ENCODE measurements at places on chromosomes 1 and 21.

DNA sequence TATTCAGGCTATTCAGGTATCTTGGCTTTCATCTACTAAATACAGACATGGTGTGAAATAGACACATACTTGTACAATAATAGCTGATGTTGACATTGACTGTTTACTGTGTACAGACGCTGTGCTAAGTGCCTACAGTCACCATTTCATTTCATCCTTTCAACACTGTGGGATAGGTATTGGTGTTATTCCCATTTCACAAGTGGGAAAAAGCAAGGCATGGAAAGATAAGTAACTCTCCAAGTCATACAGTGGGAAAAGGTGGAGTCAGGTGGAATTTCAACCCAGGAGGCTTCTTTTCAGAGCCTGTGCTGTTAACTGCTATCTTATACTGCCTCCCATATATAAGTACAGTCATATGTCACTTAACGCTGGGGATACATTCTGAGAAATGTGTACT is 49.6 kb upstream of the ATP1A1 start:
- no peak for DNase-seq

DNA sequence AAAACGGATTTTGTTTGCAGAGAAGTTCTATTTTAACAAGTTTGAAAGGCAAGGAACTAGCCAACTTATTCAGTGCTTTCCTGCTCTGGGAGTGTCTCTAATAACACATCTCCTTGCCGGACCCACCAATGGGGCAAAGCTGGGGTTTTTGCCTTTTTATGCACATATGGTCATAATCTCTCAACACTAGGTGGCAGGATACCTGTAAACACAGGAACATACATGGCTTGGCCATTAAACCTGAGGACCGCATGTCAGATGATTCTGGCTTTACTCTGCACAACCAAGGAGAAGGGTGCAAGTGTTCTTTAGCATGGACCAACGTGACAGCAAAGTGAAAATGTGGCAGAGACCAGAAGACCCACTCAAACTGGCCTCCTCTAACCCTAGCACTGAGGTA is 4.9 kb downstream of the TMEM9 start:
- DNase-seq: peak; percentile 29

- peak; percentile 77 for DNase-seq
Measured at GRCh38 chr1:218209351-218209861, 75.7 kb upstream of the RRP15 start.

DNA sequence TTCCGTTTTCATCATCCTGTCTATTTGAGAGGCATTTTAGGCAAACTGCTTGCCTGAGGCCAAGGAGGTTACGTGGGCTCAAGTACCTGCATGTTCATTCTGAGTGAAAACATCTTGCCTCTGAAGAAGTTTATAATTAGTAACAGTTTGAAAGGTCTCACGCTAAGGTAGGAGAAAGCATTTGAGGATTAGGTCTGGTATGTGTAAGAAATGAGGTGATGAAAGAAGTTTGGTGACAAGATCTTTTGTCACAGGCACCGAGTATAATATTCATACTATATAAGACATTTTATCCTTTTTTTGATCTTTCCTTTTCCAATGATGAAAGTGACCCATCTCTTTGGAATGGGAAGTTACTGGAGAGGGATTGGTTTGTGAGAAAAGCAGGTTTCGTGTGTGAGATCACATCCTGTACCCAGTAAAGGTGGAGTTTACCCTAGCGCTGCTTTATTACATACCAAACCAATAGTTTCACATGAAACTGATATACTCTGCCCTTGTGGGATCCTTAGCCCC is 98.7 kb upstream of the PDC start:
- DNase-seq: peak; percentile 68

GRCh38 chr1:86183810-86184209 is 27.2 kb upstream of the COL24A1 start:
- DNase-seq: no peak

DNA sequence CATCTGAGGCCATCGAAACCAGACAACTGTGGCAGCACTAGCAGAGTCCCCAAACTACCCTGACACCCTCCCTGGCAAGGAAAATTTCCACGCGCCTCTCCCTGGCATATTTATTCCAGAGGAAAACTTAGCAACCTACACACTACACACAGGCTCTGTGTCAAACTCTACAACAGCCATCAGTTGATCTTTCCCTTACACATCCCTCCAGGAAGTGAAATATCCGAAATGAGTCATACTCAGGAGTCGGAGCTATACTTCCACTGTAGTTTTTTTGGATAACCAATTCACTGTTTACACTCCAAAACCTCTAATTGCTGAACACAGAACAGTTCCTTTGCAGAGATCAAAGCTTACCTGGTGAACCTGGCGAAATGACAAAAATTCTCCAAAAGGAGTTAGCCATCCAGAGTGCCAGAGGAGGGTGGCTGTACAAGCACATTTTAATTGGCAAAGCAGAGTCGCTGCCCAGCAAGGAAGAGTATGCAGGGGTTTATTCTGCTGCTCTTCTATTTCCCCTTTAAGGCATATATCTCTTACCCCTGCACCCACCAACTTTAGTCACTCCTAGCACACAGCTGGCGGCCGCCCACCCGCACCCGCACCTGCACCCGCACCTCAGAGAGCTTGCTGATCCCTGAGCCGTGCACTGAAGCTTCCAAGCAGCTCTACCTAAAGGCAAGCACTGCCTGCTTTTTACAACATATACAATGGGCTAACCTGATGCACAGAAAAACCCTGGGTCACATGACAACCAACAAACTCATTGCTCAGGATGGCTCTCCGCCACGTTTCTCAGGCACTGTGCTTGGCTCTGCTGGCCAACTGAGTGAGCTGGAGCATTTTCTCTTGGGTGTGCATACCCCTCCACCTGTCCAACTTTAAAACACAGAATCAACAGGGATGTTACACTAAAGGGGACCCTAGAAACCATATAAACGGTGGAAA is 54.9 kb downstream of the CAPZB start:
- DNase-seq: peak; percentile 49

- no peak for DNase-seq
Measured at GRCh38 chr1:60672449-60672848, 409.9 kb upstream of the NFIA start.

DNA sequence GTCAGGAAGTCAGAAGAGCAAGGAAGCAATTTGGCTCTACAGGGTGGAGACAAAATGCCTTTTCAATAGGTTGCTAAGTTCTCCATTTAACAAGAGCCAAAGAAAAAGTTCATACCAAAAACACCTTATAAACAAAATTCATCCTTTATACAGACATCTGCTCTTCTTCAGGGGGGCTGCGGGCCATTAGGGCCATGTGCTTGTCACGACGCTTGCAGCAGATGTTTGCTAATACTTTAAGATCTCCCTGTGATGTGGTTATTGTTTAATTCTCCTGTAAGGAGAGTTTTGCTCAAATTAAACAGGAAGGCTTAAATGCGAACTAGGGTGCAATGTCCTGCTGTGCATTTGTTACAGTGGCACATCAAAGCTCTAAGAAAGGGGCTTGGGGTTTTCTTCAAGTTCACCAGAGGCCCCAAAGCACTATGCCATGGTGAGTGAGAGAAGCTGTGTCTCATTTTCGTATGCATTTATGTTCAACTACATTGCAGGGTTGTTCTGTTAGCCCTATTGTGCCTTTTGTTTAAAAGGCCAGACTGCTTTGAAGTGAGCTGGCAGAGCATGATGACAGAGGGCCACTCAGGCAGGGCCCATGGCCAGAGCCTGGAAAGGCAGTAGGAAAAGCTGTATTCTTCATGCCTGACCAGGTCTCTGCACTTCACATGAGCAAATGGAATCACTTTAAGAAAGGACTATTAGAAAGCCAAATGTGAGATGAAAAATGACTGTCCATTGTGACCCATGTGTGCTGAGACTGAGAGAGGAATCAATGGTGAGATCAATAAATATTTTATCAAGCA is 24.8 kb upstream of the NTPCR start:
- no peak for DNase-seq

DNA sequence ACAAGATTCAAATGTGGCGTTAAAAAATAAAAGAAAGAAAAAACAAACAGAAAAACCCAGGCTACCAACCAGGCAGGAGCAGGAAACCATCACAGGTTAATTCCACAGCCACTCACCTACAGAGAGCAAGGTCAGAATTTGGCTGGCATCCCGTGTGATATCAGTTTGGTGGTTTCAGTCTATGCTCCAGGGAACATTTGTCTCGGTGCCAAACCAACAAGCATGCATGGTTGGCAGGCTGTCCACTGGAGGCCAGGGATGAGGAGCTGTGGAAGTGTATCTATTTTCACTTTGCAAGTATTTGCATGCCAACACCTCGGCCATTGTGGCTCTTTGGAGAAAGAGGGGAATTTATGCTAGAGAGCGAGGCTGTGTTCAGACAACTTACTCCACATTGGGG is 53.1 kb upstream of the PROX1 start:
- DNase-seq: no peak
